ENCODE measurements at places on chromosomes 16 and 17. TPM values are rescaled to one million over a fixed set of nuclear protein-coding genes. Genes with fewer than 3 reads are reported as not detected.

Gene CD300LB
- total RNA-seq, result 1.6 TPM

DNA sequence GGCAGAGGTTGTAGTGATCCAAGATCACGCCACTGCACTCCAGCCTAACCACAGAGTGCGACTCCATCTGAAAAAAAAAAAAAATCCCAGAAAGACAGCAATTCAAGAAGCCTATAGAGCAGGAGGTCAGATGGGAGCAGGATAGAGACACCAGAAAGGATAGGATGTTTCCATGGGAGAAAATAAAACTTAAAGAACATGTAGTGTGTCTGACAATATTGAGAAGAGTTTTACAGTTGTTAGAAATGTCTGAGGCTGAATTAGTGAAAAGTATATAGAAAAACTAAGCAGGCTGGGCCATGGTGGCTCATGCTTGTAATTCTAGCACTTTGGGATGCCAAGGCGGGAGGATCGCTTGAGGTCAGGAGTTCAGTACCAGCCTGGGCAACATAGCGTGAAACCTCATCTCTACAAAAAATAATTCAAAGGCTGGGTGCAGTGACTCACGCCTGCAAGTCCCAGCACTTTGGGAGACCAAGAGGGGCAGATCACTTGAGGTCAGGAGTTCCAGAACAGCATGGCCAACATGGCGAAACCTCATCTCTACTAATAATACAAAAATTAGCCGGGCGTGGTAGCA is 15.3 kb upstream of the TRIM37 start:
- no peaks in the 10 kb centered on the region for H3K27me3 ChIP-seq
- H3K27ac ChIP-seq, result no peak overlapping the region
- no peaks in the 10 kb centered on the region for H3K4me1 ChIP-seq
- no peak for DNase-seq

Gene FOXC2
- total RNA-seq, result 45.4 TPM

Gene AKAP10
- total RNA-seq, result 36.0 TPM

- DNase-seq, result no peak
- peak overlapping the region; percentile 29 for H3K4me3 ChIP-seq
- H3K36me3 ChIP-seq, result no peaks in the 10 kb centered on the region
- H3K4me1 ChIP-seq, result no peaks in the 10 kb centered on the region
- H3K27me3 ChIP-seq, result no peaks in the 10 kb centered on the region
Measured at GRCh38 chr17:31488264-31488981, 96.9 kb downstream of the RAB11FIP4 start.

DNA sequence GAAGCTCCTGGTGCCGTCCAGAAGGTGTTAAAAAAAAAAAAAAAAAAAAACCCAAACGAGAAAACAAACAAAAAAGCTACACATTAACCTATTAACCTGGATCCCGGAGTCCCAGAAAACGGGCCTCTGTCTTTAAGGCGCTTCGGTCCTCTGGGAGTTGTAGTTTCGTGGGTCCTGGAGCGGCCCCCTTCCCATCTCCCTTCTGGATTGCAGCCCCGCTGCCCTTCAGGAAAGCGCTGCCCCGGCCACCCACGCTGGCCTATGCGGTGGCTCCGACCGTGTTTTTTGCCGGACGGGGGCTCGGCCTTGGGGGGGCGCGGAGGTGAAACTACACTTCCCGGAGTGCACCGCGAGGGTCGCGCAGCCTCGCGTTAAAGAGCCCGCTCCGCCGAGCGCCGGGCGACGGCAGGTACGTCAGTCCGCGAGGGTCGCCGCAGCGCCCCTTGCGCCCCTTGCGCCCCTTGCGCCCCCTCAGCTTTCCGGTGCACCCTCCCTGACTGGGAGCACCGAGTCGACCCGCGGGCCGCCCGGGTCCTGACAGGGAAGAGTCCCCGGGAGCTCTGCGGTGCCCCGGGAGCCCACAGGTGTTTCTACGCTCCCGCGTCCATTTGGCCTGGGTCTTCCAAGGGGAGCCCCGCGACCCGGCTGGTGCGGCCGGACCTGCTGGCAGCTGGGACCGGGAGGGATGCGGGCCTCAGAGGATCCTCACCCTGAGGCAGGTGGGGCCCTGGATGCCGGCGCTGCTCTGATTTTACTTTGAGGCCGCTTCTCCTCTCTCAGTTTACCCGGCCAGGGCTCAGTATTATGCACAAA is at the start of gene FCSK:
FCSK (plus strand) TSS at position 374 of the 813 bp plus-strand sequence. CDS start 8,596 bp downstream, outside the sequence.
- H3K4me1 ChIP-seq, result no peaks in the 10 kb centered on the region
- DNase-seq, result peak; percentile 89
- peak within 1 kb of the TSS; percentile 66 for H3K27ac ChIP-seq
- H3K27me3 ChIP-seq, result no peaks in the 10 kb centered on the region

Gene KRTAP2-3
- not detected for total RNA-seq

GRCh38 chr17:70050931-70051330 is 24.1 kb upstream of the KCNJ16 start:
- H3K4me3 ChIP-seq, result no peak overlapping the region
- no peak for DNase-seq
- no peak overlapping the region for H3K27ac ChIP-seq
- no peaks in the 10 kb centered on the region for H3K36me3 ChIP-seq

GRCh38 chr17:1601571-1601970 is 27.1 kb downstream of the SLC43A2 start:
- H3K27me3 ChIP-seq, result no peaks in the 10 kb centered on the region
- no peak for DNase-seq
- no peak overlapping the region for H3K4me3 ChIP-seq
- no peaks in the 10 kb centered on the region for H3K36me3 ChIP-seq
- no peaks in the 10 kb centered on the region for H3K4me1 ChIP-seq
- H3K27ac ChIP-seq, result no peak overlapping the region

Gene TMED6
- total RNA-seq, result 0.84 TPM

DNA sequence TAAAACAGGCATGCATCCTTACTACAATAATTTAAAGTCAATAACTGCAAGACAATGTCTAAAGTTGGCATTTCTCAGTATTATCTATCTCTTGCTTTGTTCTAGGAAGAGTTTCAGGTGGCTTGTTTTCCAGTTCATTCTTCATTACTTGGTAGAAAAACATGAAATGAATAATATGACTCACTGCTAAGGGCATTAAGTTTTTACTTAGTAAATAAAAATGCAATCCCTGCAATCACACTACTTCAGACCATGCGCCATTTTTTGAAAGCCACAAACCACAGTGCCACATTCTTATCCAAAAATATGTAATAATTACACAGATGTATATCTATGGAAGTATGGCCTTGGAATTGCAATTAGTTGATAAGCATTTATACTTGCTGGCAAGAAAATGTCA is 55.4 kb downstream of the CREBBP start:
- H3K36me3 ChIP-seq, result no peaks in the 10 kb centered on the region
- H3K4me3 ChIP-seq, result no peak overlapping the region
- H3K27me3 ChIP-seq, result no peaks in the 10 kb centered on the region
- H3K4me1 ChIP-seq, result peaks cover 8% of the 10 kb centered on the region
- no peak overlapping the region for H3K27ac ChIP-seq

GRCh38 chr17:82246365-82247181 is 17.7 kb downstream of the SLC16A3 start:
- H3K27ac ChIP-seq, result peak overlapping the region; percentile 4
- no peaks in the 10 kb centered on the region for H3K4me1 ChIP-seq
- no peaks in the 10 kb centered on the region for H3K27me3 ChIP-seq
- peaks cover 8% of the 10 kb centered on the region for H3K36me3 ChIP-seq
- no peak for DNase-seq

Gene ZSWIM7
- total RNA-seq, result 14.6 TPM

DNA sequence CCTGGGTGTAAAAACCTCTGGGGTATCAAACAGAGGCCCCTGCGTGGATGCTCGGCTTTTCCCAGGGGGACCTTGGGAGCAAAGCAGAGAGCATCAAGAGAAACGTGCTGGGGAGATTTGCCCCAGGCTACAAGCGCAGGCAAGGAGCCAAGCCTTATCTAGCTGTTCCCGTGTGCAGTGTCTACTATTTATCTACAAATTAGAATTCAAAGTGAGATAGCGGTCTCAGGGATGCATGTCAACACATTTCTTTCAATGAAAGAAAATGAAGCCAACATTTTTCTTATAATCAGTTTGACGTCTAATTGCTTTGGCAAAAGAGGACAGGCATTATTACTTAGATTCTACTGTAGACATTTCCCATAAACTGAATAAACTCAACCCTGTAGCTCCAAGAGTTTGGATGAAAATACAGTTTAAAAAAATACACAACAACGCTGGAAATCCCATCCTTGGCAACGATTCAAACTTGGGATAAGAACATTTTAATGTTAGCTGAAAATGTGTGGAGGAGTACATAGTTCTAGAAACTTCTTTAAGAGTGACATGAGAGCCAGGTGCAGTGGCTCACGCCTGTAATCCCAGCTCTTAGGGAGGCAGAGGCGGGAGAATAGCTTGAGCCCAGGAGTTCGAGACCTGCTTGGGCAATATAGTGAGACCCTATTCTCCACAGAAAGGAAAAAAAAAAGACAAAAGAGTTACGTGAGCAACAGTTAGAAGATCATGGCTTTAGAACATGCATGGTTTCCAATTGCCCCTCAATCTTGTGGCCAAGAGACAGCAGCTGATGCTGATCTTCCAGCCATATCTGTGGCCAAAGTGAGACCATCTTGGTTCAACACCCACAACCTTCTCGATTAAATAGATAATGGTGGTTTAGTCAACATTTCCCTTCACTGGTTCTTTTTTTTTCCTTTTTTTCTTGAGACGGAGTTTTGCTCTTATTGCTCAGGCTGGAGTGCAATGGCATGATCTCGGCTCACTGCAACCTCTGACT is 7.2 kb downstream of the SPNS3 start:
- no peak for DNase-seq
- H3K27ac ChIP-seq, result no peak overlapping the region
- no peaks in the 10 kb centered on the region for H3K4me1 ChIP-seq
- no peaks in the 10 kb centered on the region for H3K36me3 ChIP-seq
- H3K27me3 ChIP-seq, result no peaks in the 10 kb centered on the region
- no peak overlapping the region for H3K4me3 ChIP-seq

- no peak overlapping the region for H3K4me3 ChIP-seq
- H3K36me3 ChIP-seq, result no peaks in the 10 kb centered on the region
- H3K27ac ChIP-seq, result no peak overlapping the region
- no peaks in the 10 kb centered on the region for H3K27me3 ChIP-seq
- DNase-seq, result no peak
Measured at GRCh38 chr16:26493751-26494150, 573.0 kb upstream of the C16orf82 start.

Gene RAB40C
- total RNA-seq, result 17.9 TPM

DNA sequence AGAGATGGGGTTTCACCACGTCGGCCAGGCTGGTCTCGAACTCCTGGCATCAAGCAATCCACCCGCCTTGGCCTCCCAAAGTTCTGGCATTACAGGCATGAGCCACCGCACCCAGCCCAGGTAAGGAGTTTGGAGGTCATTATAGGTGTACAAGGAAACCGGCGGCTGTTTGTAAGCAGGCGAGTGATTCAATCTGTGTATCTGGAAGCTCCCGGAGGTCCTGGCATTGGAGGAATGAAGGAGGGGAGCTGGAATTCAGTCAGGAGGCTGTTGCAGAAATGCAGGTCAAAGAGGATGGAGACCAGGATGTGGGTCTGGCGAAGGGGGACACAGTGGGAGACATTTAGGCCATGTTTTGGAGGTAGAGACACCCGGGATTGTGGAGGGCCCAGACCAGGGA is 18.8 kb downstream of the CDC42EP4 start:
- H3K4me1 ChIP-seq, result no peaks in the 10 kb centered on the region
- H3K27me3 ChIP-seq, result no peaks in the 10 kb centered on the region
- peak overlapping the region; percentile 92 for H3K27ac ChIP-seq
- no peak for DNase-seq

Gene UTP4
- 34.9 TPM for total RNA-seq

Gene SMIM36
- not detected for total RNA-seq

GRCh38 chr16:66359012-66359411 is 7.5 kb upstream of the CDH5 start:
- no peaks in the 10 kb centered on the region for H3K36me3 ChIP-seq
- H3K27ac ChIP-seq, result no peak overlapping the region
- H3K27me3 ChIP-seq, result no peaks in the 10 kb centered on the region
- H3K4me1 ChIP-seq, result no peaks in the 10 kb centered on the region
- DNase-seq, result no peak
- no peak overlapping the region for H3K4me3 ChIP-seq

- no peaks in the 10 kb centered on the region for H3K36me3 ChIP-seq
- H3K4me3 ChIP-seq, result no peak overlapping the region
- no peak overlapping the region for H3K27ac ChIP-seq
- DNase-seq, result no peak
- H3K27me3 ChIP-seq, result no peaks in the 10 kb centered on the region
- H3K4me1 ChIP-seq, result no peaks in the 10 kb centered on the region
Measured at GRCh38 chr17:16191604-16192003, 23.7 kb downstream of the NCOR1 start.

- no peak overlapping the region for H3K27ac ChIP-seq
- H3K36me3 ChIP-seq, result peaks cover 13% of the 10 kb centered on the region
- no peaks in the 10 kb centered on the region for H3K4me1 ChIP-seq
- H3K27me3 ChIP-seq, result no peaks in the 10 kb centered on the region
- no peak overlapping the region for H3K4me3 ChIP-seq
Measured at GRCh38 chr17:76314392-76315227, 6.5 kb upstream of the QRICH2 start.

Gene PLEKHH3
- total RNA-seq, result 27.0 TPM

DNA sequence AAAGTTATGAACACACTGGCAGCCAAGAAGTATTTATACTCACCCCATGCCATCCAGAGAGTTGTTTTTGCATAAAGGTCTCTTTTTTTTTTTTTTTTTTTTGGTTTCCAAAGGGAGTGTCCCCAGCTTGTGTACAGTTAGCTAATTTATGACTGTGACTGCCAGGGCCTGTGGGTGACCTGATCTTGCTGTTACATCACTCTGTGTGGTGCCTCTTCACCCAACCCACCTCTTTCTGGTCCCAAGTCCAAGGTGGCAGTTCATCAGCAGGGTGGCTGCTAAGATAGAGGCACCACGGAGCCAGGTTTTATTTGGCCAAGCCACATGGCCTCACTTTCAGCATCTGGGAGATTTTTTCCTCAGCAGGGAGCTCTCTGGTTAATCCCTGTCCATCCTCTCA is at the start of gene NOS2:
NOS2 (minus strand) TSS at position 8 of the 400 bp plus-strand sequence. CDS start 1,720 bp downstream, outside the sequence.
- no peaks in the 10 kb centered on the region for H3K4me1 ChIP-seq
- no peak within 1 kb of the TSS for H3K27ac ChIP-seq
- DNase-seq, result no peak
- no peaks in the 10 kb centered on the region for H3K36me3 ChIP-seq
- H3K4me3 ChIP-seq, result no peak within 1 kb of the TSS
- H3K27me3 ChIP-seq, result no peaks in the 10 kb centered on the region

DNA sequence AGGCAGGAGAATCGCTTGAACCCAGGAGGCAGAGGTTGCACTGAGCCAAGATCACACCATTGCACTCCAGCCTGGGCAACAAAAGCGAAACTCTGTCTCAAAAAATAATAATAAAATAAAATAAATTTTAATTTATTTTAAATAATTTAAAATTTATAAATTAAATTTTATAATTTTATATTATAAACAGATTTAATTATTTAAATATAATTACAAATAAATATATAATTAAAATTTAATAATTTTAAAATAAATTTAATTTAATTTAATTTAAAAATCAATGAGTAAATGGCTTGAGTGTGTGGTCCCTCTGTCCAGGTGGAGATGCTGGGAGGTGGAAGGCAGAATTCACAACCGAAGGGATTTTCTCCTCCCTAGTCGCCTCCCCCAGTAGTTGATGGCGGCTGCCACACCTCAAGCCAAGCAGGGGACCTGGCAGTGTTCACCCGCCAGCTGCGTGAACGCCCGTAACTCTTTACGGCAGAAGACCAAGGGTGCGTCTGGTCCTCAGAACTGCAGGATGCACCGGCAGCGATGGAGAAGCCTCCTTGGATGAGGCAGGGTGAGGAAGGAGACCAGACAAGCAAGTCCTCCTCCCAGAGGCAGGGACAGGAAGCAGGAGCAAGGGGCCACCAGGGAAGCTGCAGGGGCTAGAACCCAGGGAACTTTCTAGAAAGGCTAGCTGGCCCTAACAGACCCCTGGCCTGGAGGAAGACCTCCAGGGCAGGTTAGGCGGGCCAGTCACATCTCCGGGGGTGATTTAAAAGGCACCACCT is 22.9 kb upstream of the KRT17 start:
- H3K4me1 ChIP-seq, result no peaks in the 10 kb centered on the region
- H3K27me3 ChIP-seq, result no peaks in the 10 kb centered on the region
- no peak overlapping the region for H3K27ac ChIP-seq
- no peaks in the 10 kb centered on the region for H3K36me3 ChIP-seq
- no peak overlapping the region for H3K4me3 ChIP-seq

Gene UTS2R
- not detected for total RNA-seq

Gene CACNG3
- not detected for total RNA-seq

Gene CSHL1
- total RNA-seq, result not detected
